ENCODE measurements at places on chromosomes 11 and 22.

DNA sequence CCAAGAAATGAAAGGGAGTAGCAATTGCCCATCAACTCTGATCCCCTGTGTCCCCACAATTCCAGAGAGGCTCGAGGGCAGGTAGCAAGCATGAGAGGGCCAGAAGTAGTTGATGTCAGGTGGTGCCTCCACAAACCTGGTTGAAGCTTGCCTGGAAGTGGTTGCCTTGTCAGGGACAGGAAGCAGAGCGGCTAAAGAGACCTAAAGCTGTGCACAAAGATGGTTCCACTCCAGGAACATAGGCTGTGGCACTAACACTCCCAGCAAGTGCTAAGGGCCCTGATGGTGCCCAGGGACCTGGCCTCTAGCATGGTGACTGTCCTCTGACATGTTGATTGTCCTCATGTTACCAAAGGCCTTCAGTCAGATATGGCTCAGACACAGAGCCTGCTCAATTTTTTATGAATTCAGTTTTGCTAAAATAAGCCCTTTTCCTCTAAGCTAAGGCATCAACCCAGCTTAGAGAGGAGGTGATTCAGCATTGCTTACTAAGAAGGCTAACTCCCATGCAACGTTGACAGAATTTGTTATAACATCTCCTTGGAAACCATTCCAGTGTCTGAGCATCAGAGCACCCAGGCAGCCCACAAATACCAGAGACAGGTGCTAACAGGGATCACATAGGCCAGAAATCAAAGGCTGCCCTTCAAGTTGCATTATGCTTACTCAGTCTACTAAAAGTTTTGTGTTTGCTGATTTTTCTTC, 196.3 kb upstream of the ARHGAP20 start:
- DNase-seq: no peak

- DNase-seq: no peak
These were observed 21.2 kb downstream of the PLAAT3 start for GRCh38 chr11:63592975-63593395.

DNA sequence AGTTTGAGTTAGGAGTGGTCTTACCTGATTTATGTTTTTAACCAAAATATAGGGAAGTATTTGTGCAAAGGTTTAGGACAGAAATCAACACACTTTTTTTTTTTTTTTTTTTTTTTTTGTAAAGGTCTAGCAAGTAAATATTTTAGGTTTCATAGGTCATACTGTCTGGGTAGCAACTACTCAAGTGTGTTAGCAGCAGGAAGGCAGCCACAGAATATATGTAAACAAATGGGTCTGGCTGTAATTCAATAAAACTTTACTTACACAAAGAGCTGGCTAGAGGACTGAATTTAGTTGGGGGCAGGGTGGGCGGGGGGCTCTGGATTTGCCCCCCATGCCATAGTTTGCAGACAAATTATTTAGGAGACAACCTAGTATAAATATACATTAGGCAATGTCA, 510.4 kb downstream of the NELL1 start:
- no peak for DNase-seq

DNA sequence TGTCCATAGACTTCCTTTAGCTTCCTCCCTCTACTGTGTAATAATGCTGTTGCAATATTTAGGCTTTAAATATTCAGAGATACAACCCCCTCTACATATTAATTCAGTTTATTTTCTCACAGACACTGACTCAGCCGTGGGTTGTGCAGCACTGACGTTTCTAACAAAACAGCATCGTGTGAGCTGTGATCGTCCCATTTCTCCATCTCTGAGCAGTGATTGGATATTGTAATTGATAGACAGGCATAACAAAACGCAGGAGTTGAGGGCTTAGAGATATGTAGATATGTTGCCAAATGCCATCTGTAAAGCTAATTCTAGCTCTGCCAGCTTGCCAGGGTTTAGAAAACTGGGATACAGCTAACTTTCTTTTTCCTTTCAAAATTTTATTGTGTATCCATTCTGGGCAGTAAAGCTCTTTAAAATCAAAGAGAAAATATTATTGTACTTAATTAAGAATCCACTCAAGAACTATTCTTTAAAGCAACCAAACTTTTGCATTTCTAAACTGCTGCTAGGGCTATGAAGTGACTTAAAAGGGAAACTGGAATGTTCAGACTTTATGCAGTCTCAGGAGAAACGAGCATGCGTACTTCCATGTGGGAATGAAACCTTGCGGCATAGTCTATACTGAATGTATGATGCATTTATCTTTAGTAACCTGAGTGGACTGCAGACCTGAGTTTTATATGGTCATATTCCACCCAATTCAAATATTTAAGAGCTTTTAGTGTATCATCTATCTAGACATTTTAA, 22.7 kb downstream of the BTBD10 start:
- DNase-seq: no peak

DNA sequence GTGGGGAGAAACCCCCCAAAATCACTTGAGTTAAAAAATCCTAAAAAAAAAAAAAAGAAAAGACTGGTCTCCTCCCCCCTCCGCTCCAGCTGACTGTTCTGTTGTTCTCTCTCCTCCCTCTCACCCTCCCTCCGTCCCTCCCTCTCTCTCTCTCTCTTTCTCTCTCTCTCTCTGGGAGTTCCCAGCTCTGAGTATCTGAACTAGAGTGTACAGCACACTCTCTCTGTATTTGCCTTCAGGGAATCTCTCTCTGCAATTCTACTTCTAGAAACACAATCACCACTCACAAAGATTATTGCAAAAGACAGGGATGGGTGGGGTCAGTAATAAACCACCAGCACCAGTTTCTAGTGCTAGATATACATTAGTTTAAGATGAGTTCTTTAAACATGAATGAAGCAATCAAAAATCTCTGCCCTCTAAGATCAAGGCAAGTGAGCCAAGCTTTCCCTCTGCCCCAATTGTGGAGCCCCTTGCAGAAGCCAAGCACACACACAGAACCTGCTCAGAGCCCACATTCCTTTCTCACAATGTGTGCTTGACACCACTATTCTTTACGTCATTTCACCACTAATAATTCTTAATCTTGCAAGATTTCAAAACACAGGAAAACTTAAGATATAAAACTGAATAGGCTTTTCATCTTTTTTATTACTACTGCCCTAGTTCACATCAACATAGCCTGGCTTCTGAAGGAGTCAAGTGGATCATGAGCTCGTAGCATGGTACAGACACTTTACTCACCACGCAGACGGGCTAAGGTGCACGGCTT, 133.5 kb downstream of the RBFOX2 start:
- DNase-seq: no peak

DNA sequence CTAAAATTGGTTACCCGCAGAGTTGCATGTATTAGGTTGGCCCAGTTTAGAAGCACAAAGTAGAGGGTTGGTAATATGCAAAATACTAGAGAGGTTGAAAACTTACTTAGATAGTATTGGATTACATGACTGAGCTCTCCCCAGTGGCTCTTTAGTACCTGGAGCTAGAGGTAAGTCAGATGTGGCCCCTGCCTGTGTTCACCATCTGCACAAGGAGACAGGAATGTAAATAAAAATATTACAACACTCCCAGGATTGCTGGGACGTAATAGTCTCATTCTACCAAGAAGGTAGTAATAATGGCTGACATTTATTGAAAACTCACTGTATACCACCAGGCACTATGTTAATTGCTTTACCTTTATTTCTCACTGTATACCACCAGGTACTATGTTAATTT, 129.6 kb downstream of the SLC17A6 start:
- no peak for DNase-seq

DNA sequence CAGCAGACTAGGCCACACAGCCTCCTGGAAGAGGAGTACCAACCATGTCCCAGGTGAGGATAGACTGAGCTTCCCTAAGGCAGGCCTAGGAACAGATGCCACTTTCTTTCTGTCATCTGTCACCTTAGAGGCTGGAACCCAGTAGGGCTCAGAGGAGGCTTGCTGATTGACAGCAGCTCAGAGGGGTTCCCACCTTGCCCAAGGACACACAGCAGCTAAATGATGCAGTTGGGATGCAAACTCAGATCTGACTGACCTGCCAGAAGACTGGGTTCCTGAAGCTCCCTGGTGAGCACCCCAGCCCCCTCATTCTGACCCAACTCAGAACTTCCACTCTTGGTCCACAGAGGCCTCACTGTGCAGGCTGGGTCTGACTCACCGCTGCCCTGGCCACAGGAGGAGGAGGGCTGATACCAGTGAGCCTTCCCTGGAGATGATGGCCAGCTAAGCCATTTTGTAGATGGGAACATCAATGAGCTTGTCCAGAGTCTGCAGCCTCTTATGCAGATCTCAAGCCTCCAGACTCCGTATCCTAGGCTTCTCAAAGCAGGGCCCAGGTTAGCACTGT, 14.0 kb downstream of the CAPN5 start:
- DNase-seq: no peak

DNA sequence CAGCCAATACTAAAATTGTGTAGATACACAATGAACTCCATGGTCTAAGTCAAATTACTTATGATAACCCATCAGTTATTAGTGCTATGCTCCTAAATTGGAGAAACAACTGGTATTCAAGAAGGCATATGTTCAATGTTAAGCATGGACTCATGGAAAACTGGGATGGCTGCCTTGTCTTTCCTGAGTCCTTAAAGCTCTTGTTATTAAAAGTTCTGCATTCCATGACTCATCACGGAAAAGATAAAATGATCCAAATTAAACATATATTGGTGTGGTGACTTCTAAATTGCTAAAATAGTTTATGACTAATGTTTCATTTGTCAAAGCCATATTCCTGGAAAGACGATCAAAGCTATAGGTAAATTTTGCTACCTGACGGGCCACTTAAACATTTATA, 9.4 kb upstream of the EI24 start:
- no peak for DNase-seq

DNA sequence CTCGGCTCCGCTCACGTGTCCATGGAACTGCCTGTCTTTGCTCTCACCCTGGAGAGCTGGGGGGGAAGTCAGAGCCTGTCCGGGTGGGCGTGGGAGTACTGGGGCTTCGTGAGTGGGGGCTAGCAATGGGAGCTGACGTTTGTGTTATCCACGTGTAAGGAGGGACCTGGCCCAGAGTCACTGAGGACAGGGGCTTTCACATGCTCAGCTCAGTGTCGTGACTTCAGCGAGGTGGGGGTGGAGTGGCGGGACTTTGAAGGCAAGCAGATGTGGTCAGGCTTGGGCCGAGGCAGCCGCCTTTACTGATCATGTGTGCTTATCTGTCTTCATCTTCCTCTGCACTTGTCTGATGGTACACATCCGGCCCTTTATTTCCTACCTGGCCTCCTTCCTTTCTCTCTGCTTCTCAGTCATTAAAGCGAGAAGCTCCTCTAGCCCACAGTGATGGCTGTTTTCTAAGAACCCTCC, 113.1 kb upstream of the NNMT start:
- DNase-seq: no peak

GRCh38 chr11:1629326-1630185, at the start of gene KRTAP5-5:
KRTAP5-5 (plus strand) TSS chr11:1629775; CDS start chr11:1629841, 66 bp downstream.
- DNase-seq: no peak

DNA sequence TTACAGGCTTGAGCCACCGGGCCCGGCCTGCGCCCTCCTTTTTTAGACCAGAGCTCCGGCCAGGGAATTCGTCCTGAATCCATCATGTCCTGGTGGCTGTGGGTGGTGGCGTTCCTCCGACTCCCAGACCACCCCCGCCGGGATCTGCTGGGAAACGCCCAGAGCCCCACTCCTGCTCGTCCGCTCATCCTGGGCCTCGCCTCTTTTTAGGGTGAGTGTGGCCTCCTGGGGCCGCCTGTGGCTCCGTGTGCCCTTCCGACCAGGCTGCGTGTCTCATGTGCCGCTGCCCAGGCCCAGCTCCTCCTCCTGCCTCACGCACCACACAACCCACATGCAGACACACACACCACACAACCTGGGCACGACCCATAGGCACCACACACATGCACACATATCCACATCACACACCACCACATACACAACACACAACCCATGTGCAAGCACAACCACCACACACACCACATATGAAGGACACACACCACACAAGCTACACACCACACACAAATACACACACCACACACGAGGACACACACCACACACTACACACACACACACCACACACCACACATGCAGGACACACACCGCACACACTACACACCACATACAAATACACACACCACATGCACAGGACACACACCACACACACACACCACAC, 946.2 kb downstream of the BRD1 start:
- DNase-seq: no peak

GRCh38 chr11:134040386-134041302, 28.2 kb upstream of the JAM3 start:
- DNase-seq: no peak

GRCh38 chr22:28620244-28620922, 59.3 kb downstream of the TTC28 start:
- no peak for DNase-seq

- no peak for DNase-seq
These were observed 478.2 kb downstream of the BUD13 start for GRCh38 chr11:116294630-116295029.

All from NCI-H510A (cell line).